Inflammatory macrophage treated with lipopolysaccharide for 4 hours (primary cell): ENCODE measurements at places on chromosomes 12 and 14.

DNA sequence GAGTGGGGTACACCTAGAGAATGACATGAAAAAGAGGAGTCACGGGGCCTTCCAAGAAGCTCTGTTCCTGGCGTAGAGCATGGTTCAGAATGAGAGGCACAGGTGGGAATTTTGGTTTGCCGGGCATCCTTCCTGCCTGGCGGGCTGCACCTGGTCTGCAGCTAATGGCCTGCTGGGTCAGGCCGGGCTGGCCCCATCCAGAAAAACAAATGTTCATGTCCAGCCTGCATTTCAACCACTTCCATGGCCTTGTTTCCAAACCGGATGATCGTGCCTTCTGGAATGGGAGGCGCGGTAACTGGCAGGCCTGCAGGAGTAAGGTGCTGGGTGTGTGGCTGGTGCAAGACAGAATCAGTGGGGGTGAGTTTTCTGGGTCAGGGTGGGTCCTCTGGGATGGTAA, 14.4 kb downstream of the TEAD4 start:
- DNase-seq: no peak

DNA sequence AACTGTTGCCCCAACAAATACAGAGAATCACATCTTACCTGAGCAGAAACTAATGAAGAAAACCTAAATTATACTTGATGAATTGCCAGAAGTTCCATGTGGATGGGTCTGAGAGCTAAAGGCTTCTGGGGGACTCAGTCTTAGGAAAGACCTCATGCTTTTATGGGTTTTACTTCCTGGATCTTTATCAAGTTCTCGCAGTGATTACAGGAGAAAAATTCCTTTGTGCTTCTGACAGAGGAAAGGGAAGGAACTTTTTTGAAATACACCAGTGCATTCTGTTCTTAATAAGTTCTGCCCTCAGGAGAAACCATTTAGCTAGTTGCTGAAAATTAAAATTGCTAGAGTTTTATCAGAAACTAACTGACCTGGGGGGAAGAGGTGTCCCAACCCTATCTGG, 203.9 kb upstream of the KITLG start:
- DNase-seq: no peak

GRCh38 chr12:123948401-123948795, 24.2 kb downstream of the CCDC92 start:
- DNase-seq: no peak

- no peak for DNase-seq
Measured at GRCh38 chr12:132559652-132560363, 50.6 kb downstream of the LRCOL1 start.

- no peak for DNase-seq
Measured at GRCh38 chr12:131834798-131835615, 6.8 kb downstream of the MMP17 start.

GRCh38 chr14:91385224-91385623, 32.4 kb downstream of the CCDC88C start:
- DNase-seq: no peak

- no peak for DNase-seq
Measured at GRCh38 chr12:123634142-123634561, 523 bp downstream of the GTF2H3 start.

DNA sequence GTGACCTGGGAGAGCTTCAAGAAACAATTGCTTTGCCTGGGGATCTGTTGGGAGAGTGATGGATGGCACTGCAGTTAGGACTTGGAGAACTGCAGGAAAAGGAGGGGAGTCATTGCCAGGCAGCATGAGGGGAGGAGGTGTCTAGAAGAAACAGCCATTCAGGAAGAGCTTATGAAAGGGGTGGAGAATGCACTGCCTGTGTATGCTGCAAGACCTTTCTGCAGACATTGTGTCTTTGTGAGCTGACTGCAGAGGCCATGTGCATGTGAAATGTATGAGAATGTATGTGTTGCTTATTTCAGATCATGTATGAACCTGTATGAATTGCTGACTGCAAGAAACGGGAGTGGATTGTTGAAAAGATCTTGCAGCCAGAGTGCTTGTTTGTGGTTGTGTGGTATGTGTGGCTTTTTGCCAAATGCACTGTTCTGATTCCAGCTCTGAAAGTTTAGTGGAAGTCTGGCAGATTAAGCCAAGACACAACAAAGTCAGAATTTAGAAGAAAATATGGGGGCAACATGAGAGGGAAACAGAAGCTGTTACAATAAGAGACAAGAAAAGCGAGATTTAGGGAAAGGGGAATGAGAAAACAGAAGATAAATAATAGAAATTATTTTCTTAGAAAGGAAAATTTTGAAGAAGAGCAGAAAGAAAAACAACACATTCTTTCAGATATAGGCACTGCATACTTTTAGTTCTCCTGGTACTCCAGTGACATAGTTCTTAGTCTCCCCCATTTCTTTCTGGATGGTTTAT, 9.8 kb upstream of the RIMKLB start:
- peak; percentile 39 for DNase-seq

DNA sequence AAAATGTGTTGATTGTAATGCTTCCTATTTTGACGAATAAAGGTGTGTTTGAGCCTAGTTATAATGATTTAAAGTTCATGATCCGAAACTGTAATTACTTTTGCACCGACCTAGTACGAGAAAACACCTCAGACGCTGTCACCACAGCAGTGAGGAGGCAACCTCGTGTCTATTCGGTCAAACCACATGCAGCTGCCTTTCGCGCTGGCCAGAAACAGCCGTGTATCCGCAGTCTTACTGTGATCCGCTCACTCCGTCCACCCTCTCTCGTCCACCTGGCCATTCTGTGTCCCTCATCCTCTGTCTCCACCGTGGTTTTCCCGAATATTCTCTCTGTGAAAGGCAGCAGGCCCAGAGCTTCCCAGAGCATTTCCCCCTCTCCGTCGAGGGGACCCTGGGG, 67.1 kb downstream of the NOC4L start:
- no peak for DNase-seq

- DNase-seq: peak; percentile 96
Measured at GRCh38 chr14:92400579-92401444, 77.8 kb downstream of the SLC24A4 start.

DNA sequence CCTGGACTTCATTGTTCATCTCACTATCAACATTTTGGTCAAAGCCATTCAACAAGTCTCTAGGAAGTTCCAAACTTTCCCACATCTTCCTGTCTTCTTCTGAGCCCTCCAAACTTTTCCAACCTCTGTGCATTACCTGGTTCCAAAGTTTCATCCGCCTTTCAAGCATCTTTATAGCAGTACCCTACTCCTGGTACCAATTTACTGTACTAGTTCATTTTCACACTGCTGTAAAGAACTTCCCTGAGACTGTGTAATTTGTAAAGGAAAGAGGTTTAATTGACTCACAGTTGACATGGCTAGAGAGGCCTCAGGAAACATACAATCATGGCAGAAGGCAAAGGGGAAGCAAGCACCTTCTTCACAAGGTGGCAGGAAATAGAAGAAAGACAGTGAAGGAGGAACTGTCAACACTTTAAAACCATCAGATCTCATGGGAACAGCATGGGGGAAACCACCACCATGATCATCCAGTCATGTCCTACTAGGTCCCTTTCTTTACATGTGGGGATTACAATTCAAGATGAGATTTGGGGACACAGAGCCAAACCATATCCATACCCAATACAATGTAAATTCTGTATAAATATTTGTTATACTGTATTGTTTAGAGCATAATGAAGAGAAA, 109.7 kb downstream of the C12orf75 start:
- no peak for DNase-seq

DNA sequence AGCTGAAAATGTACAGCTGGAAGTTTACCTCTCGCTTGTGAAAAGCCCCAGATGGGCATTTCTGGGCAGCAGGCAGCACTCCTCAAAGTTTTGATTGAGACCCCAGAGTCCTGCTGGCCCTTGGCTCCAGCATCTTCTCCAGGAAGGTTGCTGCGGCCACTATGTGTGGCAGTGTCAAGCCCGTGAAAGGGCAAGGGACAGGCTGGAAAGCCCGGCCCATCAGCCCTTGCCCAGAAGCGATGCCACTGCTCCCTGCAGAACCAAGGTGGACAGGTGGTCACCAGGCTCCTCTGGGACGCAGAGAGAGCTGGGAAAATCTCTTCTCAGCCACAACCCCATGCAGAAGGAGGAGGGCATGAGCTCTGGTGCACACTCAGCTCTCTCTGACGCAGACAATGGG, 73.5 kb upstream of the BCL11B start:
- no peak for DNase-seq

DNA sequence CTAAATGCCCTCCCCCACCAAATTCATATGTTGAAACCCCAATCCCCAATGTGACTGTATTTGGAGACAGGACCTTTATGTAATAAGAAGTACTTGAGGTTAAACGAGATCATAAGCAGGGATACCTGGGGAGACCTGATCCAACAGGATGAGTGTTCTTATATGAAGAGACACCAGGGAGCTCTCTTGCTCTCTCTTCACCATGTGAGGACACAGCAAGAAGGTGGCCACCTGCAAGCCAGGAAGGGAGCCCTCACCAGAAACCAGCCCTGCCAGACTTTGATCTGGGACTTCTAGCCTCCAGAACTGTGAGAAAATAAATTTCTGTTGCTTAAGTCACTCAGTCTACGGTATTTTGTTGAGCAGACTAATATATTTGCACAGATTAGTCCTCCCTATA, 113.6 kb downstream of the NUAK1 start:
- no peak for DNase-seq

DNA sequence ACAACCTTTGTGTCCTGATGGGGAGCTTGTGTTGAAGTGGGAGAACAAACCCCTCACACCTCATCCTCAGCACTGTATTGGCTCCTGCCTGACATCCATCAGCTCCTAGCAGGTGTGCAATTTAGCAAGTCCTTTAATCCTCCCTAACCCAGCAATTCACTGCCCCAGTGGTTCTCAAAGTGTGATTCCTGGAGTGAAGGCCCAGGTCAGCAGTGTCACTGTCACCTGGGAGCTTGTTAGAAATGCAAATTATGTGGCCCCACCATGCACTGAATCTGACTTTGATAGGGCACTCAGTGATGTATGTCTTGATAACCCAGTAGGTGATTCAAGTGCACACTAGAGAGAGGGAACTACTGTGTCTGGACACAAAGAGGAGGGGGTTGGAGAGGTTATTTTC, 133.6 kb downstream of the FGD4 start:
- no peak for DNase-seq

- DNase-seq: no peak
Measured at GRCh38 chr14:75537071-75537470, 14.8 kb downstream of the BATF start.

DNA sequence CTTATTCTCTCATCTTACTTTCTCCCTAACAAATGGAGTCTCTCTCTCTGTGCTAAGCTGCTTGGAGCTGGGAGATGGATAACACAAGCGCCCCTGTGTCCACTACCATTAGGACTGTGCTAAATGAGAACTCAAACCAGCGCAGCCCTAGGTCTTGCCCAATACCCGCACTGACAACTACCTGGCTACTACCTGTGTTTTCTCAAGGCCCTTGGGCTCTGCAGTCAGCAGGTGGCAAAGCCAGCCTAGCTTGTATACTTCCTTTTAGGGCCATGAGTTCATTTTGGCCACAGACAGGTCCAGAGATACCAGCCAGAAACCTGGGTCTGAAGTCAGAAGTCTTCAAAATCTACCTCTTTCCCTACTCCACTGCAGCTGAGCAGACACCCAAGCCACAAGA, 13.0 kb upstream of the SLCO1B1 start:
- no peak for DNase-seq

DNA sequence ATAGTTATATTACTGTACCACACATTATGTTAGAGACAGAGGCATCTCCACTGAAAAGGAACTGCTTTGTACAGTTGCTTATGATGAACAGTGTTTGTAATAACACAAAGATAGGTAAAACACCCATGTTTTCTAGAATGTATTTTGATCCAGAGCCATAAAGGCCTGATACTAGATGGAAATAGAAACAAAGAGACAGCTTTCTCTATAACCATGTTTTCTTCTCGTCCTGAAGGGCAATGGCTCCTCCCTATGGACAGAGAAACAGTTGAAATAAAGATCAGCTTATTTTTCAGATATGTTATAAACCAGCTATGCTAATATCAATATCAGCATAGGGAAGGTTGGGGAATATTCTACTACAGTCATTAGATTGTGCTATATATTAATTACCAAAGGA, 109.2 kb downstream of the ATXN7L3B start:
- DNase-seq: no peak

- DNase-seq: no peak
Measured at GRCh38 chr12:26428420-26428819, 233.0 kb downstream of the SSPN start.

DNA sequence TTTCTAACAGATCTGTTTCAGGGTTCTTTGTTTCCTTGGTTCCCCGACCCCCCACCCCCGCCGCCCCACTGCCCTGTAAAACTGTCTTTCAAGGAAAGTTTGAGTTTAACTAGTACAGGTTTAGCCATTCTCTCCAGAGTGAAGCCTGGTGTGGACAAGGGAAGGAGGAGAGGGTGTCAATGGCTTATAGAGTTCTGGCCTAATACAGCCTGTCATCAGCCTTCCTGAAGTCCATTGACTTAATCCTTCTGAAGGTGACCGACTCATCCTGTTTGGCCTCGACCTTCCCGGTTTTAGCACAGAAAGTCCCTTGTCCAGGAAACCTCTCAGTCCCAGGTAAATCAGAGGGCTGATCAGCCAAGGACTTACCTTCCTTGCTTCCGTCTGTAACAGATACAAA, 11.0 kb upstream of the P2RX4 start:
- no peak for DNase-seq

DNA sequence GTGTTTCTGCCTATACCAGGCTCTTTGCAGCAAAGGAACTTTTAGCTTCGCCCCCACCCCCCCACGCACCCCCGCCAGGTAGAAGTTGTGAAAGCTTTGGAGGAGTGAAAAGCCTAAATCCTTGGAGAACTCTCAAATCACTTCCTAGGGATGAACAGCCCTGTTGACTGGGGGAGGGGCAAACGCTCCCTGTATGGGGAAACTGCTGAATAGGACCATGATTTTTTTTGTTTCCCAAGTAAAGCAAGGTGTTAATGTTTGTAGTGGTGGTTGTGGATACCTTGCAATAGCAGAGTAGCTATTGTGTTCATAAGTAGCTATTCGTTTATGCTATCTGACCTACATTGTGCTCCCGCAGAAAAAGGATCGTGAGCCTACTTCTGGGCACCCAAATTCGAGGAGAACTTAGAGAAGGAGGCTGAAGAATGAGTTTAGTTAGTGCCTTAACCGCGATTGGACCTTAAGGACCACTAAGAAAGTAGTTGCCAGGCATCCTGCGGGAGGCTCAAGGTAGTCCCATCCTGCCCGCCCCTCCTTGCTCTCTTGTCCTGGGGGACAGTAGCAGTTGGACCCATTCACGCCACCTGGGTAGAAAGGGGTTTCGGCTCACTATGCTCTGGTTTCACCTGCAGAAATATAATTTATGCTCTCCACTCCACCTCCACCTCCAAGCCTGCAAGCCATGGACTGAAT, 901 bp upstream of the NFKBIA start:
- no peak for DNase-seq
